ENCODE measurements at places on chromosomes 2 and 18.

DNA sequence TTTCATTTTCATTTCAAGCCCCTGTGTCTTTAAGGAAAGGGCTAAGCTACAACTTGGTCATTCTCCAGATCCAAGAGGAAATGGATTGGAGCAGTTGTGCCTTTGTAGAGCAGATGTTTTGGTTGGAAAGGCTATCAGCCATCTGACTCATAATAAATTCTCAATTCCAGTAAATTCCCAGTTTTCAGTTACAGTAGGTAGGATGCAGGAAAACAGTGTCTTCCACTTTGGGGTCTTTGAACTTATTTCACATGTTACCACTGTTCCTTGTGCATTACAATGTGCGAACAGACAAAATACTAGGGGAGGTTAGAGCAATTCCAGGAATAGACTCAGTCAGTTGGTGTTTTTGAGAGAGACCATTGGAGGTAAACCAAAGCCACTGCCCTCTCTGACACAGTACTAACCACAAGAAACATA lies 211.9 kb downstream of the BABAM2 start:
- no peak for ATAC-seq

- ATAC-seq: no peak
Observed at GRCh38 chr2:38213619-38214167, 137.7 kb upstream of the CYP1B1 start.

- ATAC-seq: no peak
Observed at GRCh38 chr2:178927173-178927572, 120.0 kb upstream of the TTN start.

DNA sequence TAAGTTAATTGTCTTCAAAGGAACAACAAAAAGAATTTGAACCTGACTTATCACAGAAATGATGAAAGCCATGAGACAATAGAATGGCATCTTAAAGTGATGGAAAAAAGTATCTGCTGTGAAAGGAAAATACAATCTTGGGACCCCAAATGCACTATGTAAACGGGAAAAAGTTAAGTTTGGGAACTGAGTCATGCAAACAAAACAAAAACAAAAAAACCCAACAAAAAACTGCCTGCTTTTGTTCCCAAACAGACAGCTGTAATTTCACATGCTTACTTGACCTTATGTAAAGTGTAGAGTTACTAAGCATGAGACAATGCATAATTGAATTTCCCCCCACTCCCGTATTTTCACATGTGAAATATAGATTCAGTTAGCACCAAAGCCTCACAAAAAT lies 122.1 kb upstream of the RBMS1 start:
- ATAC-seq: no peak

GRCh38 chr2:150609831-150610582 lies 122.5 kb upstream of the RND3 start:
- no peak for ATAC-seq

- no peak for ATAC-seq
Observed at GRCh38 chr18:49613641-49614151, 51.8 kb downstream of the LIPG start.

DNA sequence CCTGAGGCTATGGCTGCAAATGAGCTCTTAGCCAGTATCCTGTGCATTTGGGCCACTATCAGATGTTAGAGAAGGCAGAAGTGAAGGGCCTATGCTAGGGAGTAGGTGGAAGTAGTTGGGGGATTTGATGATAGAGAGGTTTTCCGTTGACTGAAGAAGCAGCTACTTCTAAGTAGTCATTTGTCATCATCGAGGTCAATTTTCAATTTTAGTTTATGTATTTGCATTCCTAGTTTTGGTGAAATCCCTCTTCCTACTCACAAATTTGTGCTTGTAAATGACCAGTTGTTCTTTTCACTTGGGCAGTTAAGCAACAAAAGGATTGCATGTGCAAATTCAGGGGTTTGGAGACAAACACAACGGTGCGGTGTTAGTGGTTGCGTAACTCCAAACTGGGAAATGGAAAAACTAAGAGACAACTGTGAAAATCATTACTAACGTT lies 48.5 kb upstream of the PELI1 start:
- peak; percentile 74 for ATAC-seq

- ATAC-seq: no peak
Observed at GRCh38 chr2:109453371-109453995, 160.3 kb downstream of the SEPTIN10 start.

GRCh38 chr2:46787364-46787763 lies 128.2 kb downstream of the MCFD2 start:
- ATAC-seq: no peak

GRCh38 chr2:23327887-23328286 lies 57.1 kb upstream of the KLHL29 start:
- ATAC-seq: no peak

GRCh38 chr2:44573996-44574395 lies 212.2 kb downstream of the CAMKMT start:
- ATAC-seq: no peak

DNA sequence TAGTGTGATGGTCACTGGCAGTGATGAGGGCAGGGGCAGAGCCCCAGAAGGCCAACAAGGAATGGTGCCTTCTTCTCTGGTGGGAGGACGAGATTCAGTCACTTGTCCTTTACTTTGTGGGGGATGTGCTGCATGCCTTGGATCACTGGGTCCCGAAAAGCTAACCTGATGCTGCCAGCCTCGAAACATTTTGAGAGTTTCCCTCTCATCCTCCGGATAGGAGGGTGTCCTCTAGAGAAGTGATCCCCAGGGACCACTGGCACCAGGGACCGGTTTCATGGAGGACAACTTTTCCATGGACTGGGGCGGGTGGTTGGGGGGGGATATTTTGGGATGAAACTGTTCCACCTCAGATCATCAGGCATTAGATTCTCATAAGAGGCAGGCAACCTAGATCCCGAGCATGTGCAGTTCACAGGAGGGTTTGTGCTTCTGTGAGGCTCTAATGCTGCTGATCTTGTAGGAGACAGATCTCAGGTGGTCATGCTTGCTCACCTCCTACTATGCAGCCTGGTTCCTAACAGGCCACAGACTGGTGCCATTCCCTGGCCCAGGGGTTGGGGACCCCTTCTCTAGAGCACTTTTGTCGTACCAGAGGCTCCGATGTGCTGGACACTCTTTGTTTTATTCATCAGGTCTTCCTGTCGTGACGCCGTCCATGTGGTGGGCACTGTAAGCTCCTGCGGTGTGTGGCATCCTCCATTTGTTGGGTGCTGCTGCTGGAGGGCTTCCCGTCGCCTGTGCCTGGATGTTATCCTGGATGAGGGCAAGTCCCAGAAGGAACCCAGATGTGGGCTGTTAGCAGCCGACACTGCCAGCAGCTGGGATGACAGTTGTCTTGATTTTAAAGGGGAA lies 68.5 kb upstream of the HDAC4 start:
- ATAC-seq: no peak

GRCh38 chr2:32591669-32592463 lies 36.0 kb upstream of the TTC27 start:
- no peak for ATAC-seq

GRCh38 chr2:85553184-85553583 lies 8.1 kb downstream of the GGCX start:
- no peak for ATAC-seq

- ATAC-seq: no peak
Observed at GRCh38 chr2:151972241-151973012, 126.4 kb downstream of the CACNB4 start.

DNA sequence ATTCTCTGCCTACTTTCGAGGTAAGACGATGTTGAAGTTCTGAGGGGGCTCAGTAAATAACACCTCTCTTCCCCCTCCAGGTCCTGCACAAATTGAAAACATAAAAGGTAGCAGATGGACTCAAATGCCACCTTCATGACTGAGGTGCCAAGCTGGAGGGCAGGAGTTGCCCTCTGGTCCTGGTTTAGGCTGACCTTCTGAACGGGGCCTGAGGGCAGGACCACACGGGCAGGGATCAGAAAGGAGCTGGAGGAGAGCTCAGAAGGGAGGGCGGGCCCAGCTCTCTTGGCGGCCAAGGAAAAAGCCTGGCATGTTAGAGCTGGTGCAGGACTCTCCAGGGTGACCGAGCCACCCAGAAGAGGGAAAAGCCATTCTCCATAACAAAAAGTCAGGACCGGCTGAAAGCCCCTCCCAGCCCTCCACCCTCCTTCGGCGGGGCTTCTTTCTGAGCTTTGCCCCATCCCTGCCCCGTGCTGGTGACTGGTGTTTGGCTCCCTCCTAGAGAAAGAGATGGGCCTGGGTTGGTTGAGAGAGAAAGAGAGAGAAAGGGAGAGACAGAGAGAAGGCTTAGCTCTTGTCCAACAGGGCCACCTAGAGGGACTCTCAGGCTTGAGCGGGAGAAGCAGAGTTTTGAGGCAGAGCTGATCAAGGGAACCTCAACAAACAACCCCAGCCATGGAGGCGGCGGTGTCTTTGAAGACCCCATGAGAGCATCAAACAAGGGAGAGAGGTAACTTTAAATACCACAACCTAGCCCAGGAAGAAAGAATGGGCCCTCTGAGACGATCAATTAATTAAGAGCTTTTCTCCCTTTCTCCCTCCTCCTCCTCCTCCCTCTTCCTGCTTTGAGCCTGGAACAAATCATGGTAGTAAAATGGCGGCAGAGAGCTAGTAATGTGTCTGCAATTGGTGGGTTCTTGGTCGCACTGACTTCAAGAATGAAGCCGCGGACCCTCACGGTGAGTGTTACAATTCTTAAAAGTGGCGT lies 50.8 kb downstream of the WIPF1 start:
- no peak for ATAC-seq

GRCh38 chr2:64289251-64289650 lies 145.0 kb upstream of the PELI1 start:
- ATAC-seq: no peak

DNA sequence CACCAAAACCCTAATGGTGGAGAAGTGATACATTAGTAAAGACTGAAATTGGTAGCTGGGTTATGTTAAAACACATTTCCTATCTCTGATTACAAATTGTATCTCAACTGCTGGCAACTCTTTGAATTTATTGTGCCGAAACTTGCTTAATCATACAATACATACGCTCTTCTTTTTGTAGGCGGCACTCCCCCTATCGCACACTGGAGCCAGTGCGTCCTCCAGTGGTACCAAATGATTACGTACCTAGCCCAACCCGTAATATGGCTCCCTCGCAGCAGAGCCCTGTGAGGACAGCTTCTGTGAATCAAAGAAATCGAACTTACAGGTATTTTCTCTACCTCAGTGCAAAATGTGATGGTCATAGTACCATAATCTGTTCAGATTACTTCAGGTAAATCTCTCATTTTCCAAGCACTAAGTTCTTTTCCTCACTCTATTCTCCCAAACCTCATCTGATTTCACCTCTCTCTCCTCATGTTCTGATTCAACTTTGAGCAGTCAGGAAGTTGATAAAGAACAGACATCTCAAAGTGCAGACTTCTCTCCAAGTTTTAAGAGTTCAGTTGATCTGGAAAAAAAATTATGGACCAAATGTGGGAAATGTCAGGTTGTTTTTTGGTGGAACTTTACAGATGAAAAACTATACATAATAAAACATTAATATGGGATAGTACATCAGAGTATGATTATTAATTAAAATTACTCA lies 66.5 kb downstream of the ABI2 start:
- no peak for ATAC-seq

DNA sequence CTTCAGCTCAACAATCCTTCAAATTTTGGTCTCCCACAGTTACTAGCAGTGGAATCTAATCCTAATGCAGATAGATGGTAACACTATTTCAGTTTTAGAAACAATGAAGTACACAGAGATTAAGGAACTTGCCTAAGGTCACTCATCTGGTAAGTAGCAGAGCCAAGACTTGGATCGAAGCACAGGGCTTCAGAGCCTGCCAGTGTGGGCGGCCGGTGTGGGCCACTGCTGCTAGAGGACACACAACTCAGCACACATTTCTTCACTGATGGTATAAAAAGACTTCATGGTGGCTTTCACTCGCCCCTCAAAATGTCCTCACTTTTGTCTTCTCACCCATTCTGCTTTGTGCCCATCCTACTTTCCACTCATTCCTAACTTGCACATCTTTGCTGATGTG lies 11.1 kb downstream of the C2orf74 start:
- no peak for ATAC-seq

DNA sequence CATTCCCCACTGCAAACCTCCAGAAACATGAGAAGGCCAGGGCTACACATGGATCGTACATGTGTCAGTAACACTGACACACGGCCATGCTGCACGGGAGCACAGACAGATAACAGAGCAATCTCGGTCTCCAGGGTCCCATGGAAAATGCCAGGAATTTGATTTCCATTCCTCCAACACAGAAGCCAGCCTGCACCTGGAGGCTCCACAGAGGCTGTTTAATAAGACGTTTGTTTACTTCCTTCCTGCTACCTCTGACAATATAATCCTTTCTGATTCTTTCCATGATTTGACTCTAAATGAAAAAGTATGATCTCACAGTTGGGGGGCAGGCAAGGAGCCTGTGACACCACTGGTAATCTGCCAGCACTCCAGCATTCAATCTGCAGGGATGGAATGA lies 210.9 kb upstream of the DDX18 start:
- no peak for ATAC-seq

GRCh38 chr2:225025917-225026571 lies 16.2 kb downstream of the DOCK10 start:
- ATAC-seq: peak; percentile 50

DNA sequence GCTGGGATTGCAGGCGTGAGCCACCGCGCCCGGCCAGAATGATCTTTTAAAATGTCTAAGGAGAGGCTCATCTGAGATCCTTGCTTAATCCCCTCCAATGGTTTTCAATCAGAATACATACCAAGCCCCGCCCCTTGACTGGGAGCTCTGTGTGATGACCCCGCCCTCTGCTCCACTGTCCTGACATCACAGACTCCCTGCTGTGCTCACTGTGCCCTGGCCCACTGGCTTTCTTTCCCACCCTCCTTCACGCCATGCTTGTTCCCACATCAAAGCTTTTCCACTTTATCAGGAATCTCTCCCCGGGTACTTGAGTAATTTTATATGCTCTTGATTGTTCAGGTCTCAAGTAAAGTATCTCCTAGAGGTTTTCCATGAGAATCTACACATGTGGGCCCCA lies 762.3 kb upstream of the ID2 start:
- ATAC-seq: no peak

DNA sequence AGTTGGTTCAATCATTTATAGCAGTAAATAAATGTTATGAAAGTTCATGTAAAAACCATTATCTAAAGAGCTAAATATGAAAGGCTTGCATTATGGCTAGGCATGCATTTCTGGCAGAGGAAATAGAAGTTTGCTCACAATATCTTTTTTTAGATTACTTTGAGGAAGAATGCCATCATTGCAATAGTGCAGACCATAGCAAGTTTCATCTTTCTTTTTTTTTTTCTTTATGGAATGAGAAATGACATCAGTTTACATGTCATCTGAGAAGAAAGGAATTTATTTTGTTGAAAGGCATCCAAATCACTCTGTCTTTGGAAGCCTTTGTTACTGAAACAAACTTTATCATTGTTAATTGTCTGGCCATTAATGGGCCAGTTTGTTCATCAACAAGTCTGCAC lies 74.5 kb upstream of the NCKAP5 start:
- no peak for ATAC-seq

- ATAC-seq: no peak
Observed at GRCh38 chr18:25349926-25350487, 2.0 kb downstream of the ZNF521 start.

GRCh38 chr2:44433895-44434294 lies 72.1 kb downstream of the CAMKMT start:
- no peak for ATAC-seq

GRCh38 chr2:1681323-1682180 lies 62.8 kb downstream of the PXDN start:
- no peak for ATAC-seq

Measured in stimulated activated memory B cell treated with anti-CD40 and anti-IgM and Interleukin-4, amounts not matched to agents 10 μg/mL and 1 μg/mL and 100 μg/mL, for 72 hours (primary cell).